ENCODE measurements at places on chromosomes 7 and 10.

- DNase-seq, result no peak
These were observed 149.3 kb downstream of the ELFN1 start for GRCh38 chr7:1819259-1819841.

- DNase-seq, result no peak
These were observed 54.3 kb upstream of the IGFBP3 start for GRCh38 chr7:45975367-45975766.

- no peak for DNase-seq
These were observed 1.4 kb upstream of the ZNF212 start for GRCh38 chr7:149238051-149238450.

- no peak for DNase-seq
These were observed 235.1 kb downstream of the MAD1L1 start for GRCh38 chr7:1997537-1998076.

GRCh38 chr10:113927440-113927839 is 73.0 kb downstream of the NHLRC2 start:
- DNase-seq, result no peak

- DNase-seq, result peak; percentile 41
These were observed 107.5 kb downstream of the DOCK1 start for GRCh38 chr10:127012769-127013152.

DNA sequence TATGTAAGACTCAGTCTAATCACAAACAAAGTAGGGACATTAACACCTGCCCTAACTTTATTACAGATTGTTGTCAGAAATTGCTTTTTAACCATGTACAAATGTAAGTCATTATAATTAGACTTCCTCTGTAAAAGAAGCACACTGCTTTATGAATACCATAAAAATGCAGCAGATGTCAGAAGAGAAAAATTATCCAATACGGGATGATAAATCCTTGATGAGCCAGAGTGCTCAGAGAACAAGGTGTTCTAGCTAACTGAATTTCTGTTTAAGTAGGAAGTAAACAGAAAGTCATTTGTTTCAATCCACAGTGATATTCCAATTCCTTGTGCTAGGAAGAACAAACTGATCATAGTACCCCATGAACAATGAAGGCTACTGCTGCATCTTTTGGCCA is 54.6 kb upstream of the BMPER start:
- DNase-seq, result no peak

DNA sequence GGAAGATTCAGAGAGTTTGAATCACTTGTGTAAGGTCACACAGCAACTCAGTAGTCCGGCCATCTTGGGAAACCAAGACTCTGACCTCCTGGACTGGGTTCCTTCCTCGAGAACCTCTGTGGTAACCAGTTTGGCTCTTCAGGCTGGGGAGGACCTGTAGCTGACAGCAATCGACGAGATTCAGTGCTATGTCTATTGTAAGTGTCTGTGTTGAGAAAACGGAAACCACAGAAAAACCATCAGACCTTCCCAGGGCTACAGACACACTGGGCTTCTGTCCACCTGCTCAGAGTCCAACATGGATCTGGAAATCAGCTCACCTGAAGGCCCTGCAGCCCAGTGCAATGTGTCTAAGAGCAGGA is 403.7 kb downstream of the RPS24 start:
- DNase-seq, result no peak

DNA sequence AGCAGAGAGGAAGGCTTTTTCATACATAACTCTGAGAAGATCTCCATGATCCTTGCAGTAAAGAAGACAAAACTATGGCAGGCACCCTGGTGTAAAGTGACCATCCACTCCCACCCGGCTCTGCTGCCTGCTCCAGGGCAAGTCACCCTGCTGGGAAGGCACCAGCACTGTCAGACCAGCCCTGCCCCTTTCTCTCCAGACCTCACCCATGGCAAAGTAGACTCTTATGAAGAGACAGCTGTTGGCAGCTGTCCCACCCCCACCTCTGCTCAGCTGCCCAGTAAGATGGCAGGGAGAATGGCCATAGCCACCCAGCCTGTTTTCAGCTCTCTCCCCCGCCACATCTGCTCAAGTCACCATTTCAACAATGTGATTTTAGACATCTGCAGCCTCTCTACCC is 8.6 kb upstream of the ZMIZ2 start:
- no peak for DNase-seq

DNA sequence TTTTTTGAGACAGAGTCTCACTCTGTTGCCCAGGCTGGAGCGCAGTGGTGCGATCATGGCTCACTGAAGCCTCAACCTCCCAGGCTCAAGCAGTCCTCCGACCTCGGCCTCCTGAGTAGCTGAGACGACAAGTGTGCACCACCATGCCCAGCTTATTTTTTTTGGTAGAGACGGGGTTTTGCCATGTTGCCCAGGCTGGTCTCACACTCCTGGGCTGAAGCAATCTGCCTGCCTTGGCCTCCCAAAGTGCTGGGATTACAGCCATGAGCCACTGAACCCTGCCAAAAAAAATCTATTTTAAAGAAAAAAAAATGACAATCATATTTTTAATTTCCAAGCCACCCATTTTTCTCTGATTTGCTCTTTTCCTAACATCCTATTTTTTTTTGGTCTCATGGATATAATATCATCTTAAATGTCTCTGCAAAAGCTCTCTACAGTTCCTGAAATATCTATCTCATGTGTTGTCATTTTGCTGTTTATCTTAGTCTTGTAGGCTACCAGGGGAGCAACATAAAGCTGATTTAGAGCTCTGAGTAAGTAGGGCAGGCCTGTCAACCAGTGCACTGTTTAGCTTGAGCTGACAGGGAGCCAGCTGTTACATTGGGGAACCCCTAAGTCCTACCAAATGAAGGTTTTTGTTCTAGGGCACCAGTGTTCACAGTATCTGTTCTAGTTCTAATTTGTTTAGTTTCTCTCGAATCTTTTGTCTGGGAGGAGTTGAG is 29.9 kb upstream of the HBP1 start:
- DNase-seq, result no peak

GRCh38 chr10:43857206-43857930 is 208.7 kb upstream of the ZNF32 start:
- no peak for DNase-seq

DNA sequence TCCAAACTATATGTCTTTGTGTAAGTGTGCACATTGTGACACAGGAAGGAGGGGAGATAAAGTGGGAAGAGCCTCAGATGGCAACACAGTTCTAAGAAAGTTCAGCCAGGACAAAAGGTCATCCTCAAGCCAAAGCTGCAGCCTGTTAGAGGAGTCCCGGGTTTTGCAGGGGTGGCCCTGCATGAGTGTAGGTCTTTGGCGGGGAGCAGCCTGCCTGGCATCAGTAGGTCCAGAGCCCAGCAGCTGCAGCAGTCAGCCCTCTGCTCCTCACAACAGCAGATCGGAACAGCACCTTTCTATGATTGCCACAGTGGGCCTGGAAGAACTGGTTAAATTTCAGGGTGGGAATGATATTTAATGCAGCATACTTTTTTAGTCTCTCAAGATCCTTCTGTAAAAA is 13.5 kb upstream of the VDAC2 start:
- no peak for DNase-seq

All from bone marrow (tissue), 2 donors.